Esophagus squamous epithelium (tissue), 5 donors: ENCODE measurements at places on chromosomes 7 and 10.

GRCh38 chr7:91375378-91375777 is 111.1 kb downstream of the FZD1 start:
- no peak for DNase-seq

DNA sequence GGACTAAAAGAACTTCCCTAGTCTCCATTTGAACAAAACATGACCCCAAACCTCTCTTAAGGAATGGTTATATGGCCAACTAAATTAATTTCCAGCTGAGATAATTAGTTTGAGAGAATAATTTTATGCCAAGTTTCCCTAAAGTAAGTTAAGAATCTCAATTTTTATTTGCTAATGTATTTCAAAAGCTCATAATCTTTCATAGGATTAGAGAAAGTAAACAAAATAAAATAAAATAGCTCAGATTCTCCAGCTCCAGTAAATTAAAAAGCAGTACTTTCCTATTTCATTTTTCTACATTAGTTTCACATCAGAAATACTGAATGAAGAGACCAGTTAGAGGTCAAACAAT is 44.4 kb downstream of the ENO4 start:
- no peak for DNase-seq

GRCh38 chr10:91409069-91409868 is 875 bp upstream of the HECTD2 start:
- DNase-seq: peak; percentile 18

- no peak for DNase-seq
Observed at GRCh38 chr7:139772115-139772514, 5.7 kb downstream of the HIPK2 start.

- DNase-seq: no peak
Observed at GRCh38 chr10:104332243-104333031, 5.8 kb downstream of the ITPRIP start.

DNA sequence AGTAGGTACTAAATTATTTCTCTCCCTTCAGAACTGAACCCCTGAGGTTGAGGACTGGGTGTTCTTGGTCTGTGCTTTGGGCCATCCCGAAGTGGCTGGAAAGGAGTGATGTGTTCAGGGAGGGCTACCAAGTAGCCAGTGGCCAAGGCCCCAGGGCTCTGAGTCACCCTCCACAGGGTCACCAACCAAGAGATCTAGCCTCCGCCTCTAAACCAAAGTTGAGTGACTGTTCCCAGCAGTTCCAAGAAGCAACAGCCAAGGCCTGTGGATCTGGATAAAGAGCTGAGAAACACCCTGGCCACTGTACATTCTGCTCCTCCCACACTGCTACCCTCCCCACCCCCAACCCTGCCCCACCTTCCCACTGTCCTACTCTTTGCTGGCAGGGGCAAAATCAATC is 35.5 kb upstream of the KCNMA1 start:
- DNase-seq: no peak

DNA sequence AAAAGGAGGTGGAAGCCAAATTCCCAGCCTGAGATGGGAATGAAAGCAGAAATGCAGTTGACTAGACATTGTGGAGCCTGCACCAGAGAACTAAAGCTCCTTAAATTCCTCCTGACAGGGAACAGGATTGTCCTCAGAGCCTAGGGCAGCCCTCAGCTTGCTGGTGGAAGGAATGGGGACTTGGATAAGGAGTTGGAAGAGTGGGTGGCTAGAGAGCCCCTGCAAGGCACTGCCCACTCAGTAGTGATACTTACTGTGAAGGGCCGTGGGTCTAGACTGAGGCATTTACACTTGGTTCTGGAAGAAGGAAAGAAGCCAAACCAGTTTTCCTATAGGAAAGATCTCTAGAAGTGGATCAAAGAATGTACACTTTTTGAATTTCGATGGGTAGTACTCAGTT is 117.6 kb downstream of the PLCE1 start:
- DNase-seq: no peak

GRCh38 chr10:131269776-131270460 is 41.6 kb downstream of the TCERG1L start:
- DNase-seq: no peak

DNA sequence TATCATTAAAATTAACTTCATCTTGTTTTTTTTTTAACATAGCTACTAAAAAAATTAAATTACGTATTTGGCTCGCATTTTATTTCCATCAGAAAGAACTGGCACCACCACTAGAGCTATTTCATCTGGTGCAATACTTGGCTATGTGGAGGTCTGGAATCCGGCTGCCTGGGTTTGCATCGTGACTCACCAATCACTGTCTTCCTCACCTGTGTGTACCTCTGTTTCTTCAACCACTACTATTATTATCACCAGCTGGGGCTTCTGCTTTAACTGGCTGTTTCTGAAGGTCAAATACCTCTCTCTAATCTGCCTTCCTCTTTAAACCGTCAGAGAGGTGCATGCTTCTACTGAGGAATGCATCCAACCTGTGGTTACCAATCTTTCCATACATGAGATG is 6.5 kb downstream of the WDR91 start:
- DNase-seq: no peak

DNA sequence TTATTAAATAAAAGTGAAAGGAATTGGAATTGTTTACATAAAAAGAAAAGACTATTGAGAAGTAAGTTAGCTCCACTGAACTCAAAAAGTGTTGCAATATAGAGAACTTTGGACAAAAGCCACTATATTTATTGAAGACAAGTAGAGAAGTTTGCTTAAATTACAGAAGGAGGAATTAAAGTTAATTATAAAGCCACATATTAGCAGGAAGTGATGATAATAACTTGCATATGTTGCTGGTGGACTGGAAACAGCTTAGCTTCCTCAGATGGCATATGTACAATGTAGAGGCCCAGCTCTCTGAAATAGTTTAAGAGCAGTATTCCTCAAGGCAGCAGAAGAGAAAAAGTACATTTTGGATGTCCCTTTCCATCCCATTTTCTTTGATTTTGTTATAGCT is 400.7 kb downstream of the GATA3 start:
- DNase-seq: no peak

- no peak for DNase-seq
Observed at GRCh38 chr10:102468683-102469082, 17.3 kb upstream of the C10orf95 start.

DNA sequence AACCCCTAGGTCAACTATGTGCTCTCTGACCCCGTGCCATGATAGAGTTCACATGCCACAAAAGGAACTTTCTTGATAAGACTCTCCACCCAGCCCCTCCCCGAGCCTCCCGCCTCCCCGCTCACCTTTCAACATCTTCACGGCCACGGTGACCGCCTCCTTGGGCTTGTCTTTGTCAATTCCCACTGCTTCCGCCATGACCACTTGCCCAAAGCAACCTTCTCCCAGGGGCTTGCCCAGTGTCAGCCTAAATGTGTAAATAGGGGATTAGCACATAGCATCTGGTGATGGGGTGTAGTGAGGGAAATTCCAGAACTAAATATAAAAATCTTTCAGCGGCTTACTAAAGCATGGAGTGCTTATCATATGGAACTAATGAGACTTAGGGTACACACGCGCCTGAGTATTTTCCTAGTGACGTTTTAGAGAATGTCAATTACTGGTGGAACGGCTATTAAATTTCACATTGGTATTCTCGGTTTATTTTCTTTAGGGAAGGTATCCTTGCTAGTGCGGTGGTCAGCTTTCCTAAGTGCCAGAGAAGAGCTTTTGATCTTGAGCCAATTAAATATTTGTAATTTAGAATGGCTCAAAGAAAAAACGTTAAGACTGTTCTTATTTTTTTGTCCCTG is 97.4 kb downstream of the FGFR2 start:
- no peak for DNase-seq

DNA sequence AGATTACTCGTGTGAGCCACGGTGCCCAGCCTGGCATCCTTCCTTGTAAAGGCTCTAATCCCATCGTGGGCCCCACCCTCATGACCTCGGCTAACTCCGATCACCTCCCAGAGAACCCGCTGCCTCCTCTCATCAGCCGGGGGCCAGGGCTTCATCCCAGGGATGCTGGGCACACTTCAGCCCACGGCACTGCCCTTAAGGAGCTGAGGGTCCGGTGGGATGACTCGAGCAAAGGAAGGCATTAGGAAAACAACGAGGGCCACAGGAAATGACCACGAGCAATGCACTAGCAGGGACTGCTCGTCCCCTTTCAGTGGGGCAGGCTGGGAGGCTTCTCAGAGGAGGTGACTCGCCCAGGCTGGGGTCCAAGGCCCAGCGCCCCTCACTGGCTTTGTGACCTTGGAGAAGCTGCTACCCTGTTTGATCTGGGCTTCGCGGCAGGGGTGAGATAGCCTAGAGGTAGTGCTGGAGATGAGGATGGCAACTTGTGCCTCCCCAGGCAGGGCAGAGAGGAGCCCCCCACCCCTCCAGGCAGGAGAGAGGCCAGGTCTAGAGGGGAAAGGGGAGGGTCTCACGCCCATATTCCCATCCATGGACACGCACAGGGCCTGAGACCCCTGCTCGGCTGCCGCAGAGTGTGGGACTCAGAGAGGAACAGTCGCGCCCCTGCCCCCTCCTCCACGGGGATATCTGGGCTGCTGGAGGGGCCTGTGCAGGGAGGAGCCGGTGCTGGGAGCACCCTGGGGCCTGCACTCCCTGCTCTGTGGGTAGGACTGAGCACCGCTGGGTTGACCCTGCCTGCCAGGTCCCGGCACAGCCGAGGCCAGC is 26.8 kb downstream of the ELFN1 start:
- no peak for DNase-seq

- DNase-seq: no peak
Observed at GRCh38 chr7:54392935-54393334, 149.2 kb upstream of the VSTM2A start.

GRCh38 chr7:50400114-50400513 is 50.0 kb downstream of the FIGNL1 start:
- no peak for DNase-seq

DNA sequence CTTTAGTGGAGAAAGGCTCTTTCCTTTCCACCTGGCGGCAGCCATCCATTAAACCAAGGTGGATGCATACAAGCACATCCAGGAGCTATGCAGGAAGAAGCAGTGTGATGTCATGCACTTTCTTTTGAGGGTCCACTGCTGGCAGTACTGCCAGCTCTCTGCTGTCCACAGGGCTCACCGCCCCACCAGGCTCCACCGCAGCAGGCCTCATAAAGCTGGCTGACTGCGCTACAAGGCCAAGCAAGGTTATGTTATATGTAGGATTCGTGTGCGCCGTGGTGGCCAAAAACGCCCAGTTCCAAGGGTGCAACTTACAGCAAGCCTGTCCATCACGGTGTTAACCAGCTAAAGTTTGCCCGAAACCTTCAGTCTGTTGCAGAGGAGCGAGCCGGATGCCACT is 37.3 kb upstream of the TRUB1 start:
- DNase-seq: no peak

DNA sequence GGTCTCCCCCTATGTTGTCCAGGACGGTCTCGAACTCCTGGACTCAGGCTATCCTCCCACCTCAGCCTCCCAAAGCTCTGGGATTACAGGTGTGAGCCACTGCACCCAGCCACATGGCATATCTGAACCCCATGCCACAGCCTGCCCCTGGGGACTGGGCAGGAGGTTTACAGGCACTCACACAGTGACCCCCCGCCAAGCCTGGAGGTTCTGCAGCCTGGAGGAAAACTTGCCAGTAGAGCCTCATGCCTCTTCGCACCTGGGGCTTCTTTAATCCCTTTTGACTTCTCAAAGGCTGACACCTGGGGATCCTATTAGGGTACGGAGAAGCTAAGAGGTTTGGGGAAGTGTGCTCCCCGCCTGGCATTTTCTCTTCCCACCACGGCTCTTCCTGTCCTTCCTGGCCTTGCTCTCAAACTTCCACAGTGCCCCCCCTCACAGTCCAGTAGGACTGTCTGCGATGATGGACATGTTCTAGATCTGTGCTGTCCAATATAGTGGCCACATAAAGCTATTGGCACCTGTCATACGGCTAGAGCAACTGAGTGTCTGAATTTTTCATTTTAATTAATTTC is 11.4 kb upstream of the KCP start:
- no peak for DNase-seq

DNA sequence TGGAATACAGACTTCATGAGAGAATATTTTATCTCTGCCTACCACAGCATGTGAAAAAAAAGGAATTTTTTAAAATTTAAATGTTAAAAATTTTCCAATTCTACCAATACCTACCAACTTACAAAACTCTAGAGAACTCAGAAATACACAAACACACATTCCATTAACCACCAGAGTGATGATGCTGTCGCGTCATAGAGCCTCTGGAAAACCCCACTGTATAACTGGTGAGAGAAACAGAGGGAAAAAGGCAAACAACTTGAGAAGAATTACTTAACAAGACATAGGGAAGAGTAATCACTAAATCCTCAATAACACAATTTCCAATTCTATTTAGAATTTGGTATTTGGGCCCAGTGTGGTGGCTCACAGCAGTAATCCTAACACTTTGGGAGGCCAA is 6.2 kb upstream of the SPOCK2 start:
- DNase-seq: no peak

- no peak for DNase-seq
Observed at GRCh38 chr10:124724279-124725027, 19.7 kb downstream of the FAM53B start.

GRCh38 chr7:97021747-97022490 is 2.7 kb downstream of the DLX5 start:
- DNase-seq: no peak

DNA sequence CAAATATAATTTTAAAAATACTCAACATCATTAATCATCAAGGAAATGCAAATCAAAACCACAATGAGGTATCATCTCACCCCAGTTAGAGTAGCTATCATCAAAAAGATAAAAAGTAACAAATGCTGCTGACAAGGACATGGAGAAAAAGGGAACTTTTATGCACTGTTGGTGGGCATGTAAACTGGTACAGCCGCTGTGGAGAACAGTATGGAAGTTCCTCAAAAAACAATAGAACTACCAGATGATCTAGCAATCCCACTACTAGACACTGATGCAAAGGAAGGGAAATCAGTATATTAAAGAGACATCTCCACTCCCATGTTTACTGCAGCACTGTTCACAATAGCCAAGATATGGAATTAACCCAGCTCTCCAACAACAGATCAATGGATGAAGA is 384.5 kb downstream of the PLXDC2 start:
- DNase-seq: no peak

DNA sequence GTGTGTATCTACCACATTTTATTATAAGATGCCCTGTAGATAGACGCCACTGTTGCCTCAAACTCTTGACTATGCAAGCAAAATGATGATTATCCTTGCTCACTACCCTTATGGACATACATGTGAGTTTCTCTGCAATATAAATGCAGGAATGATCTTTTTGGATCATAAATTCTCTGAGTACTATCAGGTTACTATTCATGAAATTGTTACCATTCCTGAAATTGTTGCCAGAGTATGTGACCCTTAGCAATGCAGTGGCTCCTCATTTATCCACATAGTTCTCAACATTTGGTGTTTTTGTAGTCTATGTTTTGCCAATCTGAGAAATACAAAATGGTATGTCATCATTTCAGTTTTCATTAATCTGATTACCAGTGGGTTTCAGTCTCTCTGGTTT is 166.2 kb upstream of the FAM3C start:
- DNase-seq: no peak

- no peak for DNase-seq
Observed at GRCh38 chr10:132044803-132045202, 20.9 kb upstream of the JAKMIP3 start.
